ENCODE measurements at places on chromosomes 11 and 22.

GRCh38 chr11:43034341-43034740 is 277.5 kb upstream of the API5 start:
- DNase-seq: no peak

GRCh38 chr11:46270684-46271083 is 6.8 kb upstream of the CREB3L1 start:
- no peak for DNase-seq

DNA sequence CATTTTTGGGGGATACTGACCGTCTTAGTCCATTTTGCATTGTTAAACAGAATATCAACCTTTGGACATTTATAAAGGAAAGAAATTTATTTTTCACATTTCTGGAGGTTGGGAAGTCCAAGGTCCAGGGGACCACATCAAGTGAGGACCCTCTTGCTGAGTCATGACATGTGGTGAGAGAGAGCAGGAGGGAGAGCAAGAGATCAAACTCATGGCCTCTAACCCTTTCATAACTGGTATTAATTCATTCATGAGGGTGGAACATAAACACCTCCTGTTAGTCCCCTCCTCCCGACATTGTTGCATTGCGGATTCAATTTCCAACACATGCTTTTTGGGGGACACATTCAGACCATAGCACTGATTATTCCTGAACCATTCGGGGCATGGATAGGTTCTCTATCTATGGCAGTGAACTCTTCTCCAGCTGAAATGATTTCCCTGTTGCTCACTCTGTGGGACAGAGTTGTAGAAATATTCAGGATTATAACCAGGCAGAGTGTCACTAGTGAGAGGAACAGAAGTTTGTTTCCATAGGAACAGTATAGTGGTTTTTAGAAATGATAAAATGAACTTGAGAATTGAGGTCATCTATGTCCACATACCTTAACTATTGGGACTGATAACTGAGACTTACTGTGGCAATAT is 88.2 kb upstream of the OR9Q1 start:
- DNase-seq: no peak

- peak; percentile 40 for DNase-seq
Measured at GRCh38 chr22:44702479-44703198, 635 bp downstream of the PRR5 start.

- no peak for DNase-seq
Measured at GRCh38 chr11:90344546-90344945, 121.7 kb upstream of the CHORDC1 start.

- DNase-seq: no peak
Measured at GRCh38 chr11:78978831-78979230, 404.2 kb upstream of the NARS2 start.

- DNase-seq: no peak
Measured at GRCh38 chr11:105466582-105467228, 143.2 kb upstream of the GRIA4 start.

GRCh38 chr11:82529936-82530335 is 203.7 kb downstream of the FAM181B start:
- DNase-seq: no peak

DNA sequence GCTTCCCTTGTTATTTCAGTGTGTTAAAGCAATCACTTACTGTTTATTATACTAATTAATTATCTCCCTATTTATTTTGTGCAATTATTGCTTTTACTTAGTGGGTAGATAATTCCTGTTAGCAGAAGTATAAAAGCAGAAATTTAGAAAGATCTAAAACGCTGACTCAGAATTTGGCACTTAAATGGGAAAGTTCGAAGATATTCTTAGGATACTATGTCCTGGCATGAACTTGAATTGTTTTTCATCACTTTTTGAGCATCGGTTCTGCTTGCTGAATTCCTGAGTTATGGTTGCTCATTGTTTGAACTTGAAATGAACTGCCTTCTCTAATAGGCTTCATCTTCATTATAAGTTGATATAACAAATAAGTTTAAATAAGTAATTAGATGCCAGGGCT is 325.4 kb downstream of the JRKL start:
- DNase-seq: no peak

GRCh38 chr22:38298312-38299005 is 18.8 kb downstream of the CSNK1E start:
- DNase-seq: peak; percentile 96

DNA sequence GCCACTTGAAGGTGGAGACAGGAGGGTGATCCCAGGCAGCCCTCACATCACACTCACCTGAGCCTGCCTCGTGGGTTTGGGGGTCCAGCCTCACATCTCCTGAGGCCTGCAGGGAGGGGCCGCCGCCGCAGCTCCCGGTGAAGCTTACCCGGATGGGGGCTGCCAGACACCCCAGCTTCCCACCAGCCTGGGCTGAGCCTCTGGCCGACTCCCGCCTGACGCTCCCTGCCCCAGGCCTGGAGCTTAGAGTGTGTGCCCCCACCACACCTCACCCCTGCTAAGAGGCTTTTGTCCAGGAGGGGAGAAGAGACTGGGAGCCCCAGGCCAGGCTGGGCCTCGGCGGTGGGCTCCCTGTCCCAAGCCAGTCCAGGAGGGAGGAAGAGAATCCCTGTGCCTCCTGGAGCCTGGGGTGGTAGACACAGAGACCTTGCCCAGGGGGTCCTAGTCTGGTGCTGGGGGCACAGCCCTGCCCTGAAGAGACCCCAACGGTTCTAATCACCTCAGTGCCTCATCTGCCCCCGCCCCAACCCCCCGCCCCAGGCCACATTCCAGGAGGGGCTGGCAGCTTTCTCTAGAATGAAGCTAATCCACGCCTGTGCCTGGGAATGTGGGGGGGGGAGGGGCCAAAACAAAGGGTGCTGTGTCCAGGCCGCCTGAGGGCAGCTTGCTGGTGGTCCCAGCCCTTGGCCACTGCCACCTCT is at the start of gene SLC16A8:
SLC16A8 (minus strand) TSS at position 254 of the 701 bp plus-strand sequence. CDS start 1,311 bp downstream, outside the sequence.
- DNase-seq: peak; percentile 57

DNA sequence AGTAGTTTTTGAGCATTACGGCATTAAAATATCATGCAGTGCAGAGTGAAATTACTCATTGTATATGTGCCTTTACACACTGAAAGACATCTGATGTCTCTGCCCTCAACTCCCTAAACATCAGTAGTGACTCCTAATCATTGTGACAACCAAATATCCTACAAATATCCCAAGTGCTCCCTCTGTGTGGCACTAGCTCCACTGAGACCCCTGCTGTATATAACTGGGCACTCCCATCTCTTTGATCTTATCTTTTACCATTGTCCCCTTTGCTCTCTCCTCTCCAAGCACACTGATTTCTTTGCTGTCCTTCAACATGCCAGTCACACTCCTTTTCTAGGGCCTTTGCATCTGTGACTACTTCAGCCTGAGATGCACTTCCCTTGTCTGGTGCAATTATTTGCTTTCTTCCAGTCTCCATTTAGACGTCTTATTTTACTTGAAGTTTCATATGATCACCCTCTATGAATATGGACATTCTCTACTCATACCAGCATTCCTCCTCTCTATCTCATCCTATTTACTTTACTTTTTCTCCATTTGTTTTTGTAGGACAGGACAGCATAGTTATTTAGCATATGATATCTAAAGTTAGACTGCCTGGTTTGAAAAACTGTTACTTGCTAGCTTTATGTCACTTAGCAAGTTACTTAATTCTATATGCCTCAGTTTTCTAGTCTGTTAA is 2.4 kb downstream of the SLC5A12 start:
- peak; percentile 54 for DNase-seq

DNA sequence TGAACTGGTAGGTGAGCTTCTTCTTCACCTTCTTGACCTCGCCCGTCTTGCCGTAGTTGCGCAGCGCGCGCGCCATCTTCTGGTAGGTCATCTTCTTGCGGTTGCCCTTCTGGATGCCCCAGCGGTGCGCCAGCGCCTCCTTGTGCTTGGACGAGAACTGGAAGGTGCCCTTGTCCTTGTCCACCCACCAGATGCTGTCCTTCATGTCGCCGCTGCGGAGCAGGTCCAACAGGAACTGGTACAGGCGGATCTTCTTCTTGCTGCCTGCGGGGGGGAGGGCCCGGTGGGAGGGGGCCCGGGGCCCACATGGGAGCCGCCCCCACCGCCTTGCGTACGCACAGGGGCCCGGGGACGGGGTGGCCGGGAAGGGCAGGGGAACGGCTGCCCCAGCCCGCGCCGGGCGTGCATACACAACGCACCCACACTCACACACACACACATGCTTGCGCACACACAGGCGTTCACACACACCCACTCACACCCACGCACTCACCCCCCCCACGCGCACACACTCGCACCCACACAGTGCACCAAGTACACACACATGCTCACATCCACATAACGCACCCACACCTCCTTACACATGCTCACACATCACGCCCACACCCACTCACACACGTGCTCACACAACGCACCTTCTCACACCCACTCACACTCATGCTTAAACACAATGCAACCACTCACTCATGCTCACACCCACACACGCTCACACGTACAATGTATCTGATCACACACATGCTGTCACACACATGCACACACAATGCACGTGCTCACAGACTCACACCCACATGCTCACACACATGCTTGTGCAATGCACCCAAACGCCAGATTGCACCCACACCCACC is 3.0 kb upstream of the MYBPC3 start:
- peak; percentile 98 for DNase-seq

DNA sequence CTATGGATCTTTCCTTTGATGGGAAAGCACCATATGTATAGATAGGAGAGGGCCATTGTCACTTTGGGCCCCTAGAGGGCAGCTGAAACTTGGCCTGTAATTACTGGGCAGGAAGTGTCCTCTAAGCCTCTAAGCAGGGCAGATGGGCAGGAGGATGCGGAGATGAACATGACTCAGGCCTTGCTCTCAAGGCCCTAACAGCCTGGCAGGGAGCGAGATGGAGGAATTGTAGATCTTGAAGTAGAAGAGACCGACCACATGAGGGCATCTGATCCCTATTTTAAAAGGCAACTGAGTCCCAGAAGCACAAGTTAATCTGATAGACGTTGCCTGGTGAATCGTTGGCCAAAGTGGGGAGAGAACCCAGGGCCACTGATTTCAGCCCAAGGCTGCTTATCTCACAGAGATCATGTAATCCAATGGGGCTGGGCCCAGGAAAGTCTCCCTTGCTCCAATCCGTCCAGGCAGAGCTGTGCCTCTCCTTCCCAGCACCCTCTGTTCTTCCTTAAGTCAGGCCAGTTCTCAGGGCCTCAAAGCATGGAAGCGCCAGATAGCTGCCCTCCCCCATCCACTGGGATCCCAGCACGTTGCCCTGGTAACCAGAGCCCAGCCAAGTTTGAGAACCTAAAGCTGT is 2.5 kb upstream of the SEPTIN3 start:
- DNase-seq: peak; percentile 97

- no peak for DNase-seq
Measured at GRCh38 chr11:4830909-4831308, 9.8 kb downstream of the OR51F2 start.

- DNase-seq: peak; percentile 37
Measured at GRCh38 chr11:97354576-97354975, 964.8 kb downstream of the JRKL start.

DNA sequence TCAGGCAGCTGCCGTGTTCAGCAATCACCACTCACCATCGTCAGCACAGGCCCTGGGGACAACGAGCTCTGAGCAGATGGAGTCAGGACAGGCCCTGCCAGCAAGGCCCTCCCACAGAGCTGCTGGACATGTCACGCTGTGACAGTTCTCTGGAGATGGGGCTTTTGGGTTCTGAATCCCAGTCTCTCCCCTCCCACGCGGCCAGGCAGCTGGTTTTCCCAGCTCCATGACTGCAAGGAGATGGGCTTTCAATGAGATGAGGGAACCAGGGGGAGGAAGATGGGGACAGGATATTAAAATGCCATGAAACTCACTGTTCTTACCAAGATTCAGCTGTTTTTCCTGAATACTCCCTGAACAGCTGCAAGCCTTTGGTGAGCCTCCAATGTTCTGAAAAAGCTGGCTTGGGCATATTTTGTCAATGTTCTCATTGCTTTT is 305.9 kb downstream of the BRD1 start:
- no peak for DNase-seq

GRCh38 chr11:61731952-61732675 is 20.3 kb upstream of the MYRF start:
- DNase-seq: no peak

DNA sequence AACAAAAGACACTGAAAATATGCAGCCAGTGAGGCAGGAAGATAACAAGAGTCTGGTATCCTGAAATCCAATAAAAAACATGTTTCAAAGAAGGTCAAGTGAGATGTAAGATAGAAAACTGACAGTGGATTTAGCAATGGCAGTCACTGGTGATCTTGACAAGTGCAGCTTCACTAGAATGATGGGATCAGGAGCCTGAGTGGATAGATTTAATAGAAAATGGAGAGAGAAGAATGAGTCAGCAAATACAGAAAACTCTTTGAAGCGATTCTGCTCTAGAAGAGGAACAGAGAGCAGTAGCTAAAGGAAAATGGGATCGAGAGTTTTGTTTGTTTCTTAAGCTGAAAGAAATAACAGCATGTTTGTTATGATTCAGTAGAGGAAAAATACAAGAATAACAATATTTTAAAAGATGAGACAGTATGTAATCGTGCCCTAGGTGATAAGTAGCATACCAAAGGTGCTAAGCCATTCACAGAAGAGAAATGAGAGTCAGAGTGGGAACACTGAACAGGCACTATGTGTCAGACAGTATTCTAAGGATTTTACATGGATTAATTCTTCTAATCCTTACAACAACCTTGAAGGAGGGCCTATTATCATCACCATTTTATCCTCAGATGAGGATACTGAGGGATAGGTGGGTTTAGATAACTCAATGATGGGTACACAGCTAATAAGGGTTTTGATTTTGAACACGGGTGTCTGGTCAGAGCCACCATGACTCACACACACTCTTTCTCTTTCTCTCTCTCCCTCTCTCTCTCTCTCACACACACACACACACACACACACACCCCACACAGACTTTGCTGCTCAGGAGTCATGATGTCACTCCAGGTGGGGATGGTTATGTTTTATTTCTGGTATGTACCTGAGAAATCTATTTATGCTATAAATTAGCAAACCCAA is 36.3 kb downstream of the MRE11 start:
- DNase-seq: peak; percentile 22

DNA sequence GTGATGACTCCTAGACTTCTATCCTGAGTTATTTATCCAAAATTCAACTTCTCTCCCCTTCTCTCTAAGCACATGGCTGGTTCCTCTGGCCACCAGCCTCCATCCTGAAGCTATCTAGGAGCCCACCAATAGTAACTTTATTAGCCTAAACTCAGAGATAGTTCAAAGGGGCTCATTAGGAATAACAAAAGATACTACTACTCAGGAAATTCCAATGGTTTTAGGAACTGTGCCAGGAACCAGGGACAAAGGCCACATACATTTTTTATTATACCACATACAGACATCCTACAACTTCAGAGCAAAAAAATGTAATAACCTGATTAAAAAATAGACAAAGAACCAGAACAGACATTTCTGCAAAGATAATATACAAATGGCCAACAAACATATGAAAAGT is 27.9 kb downstream of the SLC25A17 start:
- DNase-seq: no peak

GRCh38 chr11:70709596-70709995 is 311.3 kb downstream of the CTTN start:
- DNase-seq: no peak

GRCh38 chr11:61368646-61369045 is 6.5 kb downstream of the TMEM138 start:
- DNase-seq: no peak

GRCh38 chr11:124079631-124080326 is 35.5 kb upstream of the VWA5A start:
- DNase-seq: no peak

Measured in mesendoderm (in vitro differentiated cells).